ENCODE measurements at places on chromosomes 4 and X.

DNA sequence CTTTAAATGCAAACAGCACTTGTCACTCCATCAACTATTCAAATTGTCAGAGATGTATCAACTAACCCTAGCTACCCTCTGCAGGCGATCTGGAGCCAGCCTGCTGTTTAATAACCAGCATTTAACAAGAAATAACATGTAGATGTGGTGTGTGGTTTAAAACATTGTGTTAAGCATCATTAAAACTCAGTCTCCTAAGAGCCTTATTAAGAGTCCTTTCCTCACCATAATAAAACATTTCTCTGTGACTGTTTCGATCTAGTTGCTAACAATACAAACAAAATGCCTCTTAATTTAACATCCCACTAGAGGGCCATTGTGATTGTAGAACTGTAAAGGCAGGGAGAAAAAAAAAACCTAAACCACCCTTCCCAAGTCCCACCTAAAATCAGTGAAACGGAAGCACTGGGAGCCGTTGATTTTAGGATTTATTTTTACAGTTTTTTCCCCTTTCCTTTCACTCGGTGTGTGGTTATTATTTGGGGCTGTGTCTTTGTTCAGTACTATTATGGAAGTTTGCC, 708.6 kb downstream of the C4orf33 start:
- DNase-seq = no peak

GRCh38 chr4:3827616-3828492, 61.7 kb downstream of the ADRA2C start:
- DNase-seq = no peak

DNA sequence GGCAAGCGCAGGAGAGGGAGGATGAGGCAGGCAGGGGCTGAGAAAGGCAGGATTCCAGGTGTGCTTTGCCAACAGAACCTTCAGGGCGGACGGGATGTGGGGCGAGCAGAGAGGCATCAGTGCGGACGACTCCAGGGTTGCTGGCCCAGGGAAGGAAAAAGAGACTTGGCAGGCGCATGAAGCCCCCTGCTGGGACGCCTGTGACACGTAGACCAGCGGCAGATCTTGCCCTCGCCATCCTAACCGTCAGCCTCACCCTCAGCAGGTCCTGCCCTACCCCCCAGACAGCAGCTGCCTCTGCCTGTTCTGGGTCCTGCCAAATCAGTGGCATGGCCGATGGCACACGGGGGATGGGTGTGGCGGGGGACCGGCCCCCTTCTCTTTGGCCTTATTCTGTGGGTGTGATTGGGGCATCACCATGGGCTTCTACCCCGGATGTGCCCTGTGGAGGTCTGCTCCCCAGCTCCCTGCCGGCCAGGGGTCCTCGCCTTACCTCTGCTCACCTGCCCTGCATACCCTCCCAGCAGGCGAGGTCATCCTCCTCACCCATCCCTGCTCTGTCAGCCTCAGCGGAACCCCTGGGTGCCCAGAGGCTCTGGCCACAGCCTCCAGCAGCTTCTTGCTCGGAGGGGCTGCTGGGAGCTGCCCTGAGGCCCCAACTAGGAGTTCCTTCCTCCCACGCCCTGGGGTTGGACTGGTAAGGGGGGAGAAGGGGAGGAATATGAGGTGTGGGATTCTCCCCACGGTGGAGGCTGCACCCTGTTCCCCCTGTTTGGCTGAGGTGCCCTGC, 2.9 kb upstream of the SH3BP2 start:
- DNase-seq = no peak

GRCh38 chr4:164783976-164784375, 30.0 kb downstream of the SMIM31 start:
- DNase-seq = no peak

DNA sequence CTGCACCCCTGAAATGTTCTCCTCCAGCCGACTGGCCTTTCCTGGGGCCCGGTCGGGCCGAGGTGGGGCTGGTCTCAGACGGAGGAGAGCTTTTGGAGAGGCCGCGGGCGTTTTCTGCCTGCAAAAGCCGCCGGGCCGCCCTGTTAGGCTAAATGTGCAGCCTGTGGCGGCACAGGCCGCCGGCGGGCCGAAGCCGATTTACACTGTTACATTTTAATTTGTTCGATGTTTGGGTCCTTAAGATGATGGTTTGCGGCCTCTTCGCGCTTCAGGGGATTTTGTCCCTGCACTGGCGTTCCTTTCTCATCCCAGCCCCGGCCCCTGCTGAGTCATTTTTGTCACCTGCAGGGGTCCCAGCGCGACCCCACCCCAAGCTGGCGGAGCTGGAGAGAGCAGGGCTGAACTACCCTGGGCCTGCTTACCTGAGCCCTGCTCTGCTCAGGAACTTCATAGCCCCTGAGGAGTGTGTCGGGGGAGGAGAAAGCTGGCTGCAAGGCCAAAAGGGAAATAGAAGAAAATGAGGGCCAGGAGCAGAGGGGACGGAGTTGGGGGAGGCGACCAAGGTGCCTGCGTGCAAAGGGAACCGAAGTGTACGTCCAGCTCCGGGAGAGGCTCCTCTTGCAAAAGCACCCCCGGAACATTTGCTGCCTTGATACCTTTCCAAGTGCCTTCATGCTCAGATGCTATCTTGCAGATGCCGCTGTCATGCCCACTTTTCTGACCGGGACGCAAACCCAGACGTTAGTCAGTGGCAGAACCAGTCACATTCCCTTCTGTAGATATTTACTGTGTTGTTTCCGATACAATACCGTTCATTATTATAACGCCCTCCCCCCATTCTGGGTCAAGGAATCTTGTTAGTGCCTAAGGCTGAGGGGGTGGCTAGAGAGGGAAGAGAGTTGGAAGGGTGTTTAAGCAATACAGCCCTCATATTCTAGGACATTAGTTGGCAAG, 977 bp upstream of the RBBP7 start:
- no peak for DNase-seq

- DNase-seq = no peak
These were observed 192.6 kb downstream of the AFAP1 start for GRCh38 chr4:7747062-7747385.

- DNase-seq = no peak
These were observed 64.0 kb downstream of the GPRASP3 start for GRCh38 chrX:102784550-102784949.

DNA sequence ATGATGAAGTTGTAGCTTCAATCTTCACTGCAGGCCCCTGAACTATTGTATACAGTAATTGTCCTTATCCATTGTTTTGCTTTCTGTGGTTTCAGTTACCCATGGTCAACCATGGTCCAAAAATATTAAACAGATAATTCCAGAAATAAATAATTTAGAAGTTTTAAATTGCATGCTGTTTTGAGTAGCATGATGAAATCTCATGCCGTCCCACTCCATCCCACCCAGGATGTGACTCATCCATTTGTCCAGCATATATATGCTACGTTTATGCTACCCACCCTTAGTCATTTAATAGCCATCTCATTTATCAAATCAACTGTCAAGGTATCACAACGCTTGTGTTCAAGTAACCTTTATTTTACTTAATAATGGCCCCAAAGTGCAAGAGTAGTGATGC, 34.5 kb downstream of the IQCM start:
- no peak for DNase-seq

- DNase-seq = no peak
These were observed 12.7 kb downstream of the FGFBP1 start for GRCh38 chr4:15925830-15926229.

DNA sequence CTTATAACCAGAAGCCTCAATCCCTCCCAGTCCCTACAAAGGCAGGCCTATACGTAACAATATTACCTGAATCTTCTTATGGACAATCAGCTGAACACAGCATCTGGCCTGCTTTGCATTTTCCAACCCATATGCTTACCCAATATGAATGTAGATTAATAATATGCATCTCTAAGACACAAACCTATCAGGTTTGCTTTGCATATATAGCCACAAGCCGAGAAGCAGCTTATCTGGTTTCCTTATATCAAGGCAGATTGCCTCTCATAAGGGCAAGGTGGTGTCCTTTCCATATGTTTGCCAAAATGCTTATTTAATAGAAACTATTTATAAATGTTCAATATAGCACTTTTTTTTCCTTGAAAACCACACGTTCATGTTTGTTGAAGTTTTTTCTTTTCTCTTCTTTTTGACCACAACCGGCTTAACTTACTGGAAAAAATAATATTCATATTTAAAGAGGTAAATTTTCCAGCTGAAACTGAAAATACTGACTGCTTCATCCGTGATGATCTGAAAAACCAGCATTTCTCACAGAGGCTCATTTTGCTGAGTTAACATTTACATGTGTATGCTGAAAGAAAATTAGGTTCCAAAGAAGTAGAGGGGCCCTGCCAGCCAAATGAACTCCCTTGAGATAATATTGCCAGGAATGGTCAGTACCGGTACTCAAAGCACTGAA, 3.8 kb downstream of the IL21 start:
- no peak for DNase-seq

DNA sequence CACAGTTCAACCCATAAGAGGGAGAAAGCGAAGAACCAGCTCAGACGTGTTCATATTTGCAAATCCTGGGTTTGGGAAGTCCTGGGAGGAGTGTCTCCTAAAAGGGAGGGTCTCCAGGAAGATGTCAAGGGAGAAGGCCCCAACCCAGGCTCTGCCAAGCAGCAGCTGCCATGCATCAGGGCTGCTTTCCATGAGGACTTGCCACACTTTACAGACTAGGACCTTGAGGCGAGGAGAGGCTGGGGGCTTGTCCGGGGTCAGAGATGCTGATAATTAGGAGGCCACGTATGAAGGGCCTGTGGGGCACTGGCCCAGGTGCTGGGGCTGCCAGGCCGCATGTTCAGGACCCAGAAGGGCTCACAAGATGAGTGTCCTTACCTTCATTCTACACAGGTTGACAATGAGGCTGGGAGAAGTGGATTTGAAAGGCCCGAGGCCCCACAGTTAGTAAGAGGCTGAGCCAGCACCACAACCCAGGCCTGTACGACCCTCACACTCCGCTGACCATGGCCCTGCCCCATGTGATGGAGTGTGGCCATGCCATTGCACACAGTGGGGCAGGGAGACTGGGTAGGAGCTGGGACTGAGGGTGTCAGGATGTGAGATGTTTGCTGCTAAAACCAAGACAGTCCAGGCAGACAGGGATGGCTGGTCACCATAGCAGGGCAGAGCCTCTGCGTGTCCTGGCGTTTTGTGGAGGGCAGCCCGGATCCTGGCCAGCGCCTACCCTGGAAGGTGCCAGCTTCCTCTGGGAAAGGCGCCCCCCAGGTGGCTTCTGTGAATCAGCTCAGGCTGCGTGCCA, 94.8 kb downstream of the PSAPL1 start:
- DNase-seq = no peak

GRCh38 chrX:24877854-24878650, 137.7 kb downstream of the ARX start:
- DNase-seq = no peak

DNA sequence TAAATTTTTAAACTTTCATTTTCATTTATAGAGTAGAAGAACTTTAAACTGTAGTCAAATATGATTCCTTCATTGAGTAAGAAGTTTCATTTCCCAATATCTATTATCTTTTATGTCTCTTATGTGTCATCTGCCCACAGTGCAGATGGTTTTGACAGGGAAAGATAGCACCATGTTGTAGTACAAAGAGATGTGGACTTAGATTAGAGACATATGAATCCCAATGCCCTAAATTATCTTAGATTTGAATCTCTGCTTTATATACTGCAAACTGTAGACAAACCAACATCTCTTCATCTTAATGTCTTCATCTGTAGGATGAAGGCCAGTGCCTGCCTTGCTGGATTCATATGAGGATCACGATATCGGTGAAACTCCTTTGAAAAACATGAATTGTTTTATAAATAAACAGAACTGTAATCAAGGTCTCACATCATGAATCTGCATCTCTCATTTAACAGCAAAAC, 217.5 kb downstream of the BANK1 start:
- no peak for DNase-seq

DNA sequence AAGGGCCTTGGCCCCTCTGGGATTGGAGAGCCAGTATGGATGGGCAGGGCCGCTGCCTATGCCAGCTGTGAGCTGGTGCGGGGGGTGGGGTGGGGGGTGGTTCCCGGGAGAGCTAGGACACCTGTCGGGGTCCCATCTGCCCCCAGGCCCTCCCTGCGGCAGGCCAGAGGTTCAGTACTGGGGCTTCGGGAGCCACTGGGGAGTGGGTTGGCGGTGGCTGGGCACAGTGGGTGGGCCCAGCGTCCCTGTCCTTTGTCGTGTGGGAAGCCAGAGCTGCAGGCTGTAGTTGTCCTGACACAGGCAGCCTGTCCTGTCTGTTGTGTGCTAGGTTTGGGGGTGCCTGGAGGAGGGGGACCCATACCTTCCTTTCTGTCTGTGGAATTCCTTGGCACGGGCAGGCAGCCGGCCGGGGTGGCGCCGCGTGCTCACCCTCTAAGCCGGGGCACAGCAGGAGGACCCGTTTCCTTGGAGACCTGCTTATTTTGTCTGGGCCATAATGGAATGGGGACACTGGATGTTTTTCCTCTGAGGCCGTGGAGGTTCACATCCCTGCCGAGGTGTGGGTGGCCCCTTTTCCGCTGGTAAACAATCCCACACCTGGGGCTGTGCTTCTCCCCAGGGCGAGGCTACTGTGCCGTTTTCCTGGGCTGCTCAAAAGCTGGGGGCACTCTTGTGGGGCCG, 14.8 kb downstream of the DOK7 start:
- DNase-seq = no peak

Measured in NCI-H524 treated with DMSO at 0.1 percent for 48 hours (cell line).